ENCODE measurements at places on chromosomes 7 and 10. TPM values are rescaled to one million over a fixed set of nuclear protein-coding genes. Genes with fewer than 3 reads are reported as not detected.

IDI2 gene
- total RNA-seq, result not detected

- no peak for DNase-seq
These were observed 11.2 kb downstream of the LRIT2 start for GRCh38 chr10:84214046-84214572.

DNA sequence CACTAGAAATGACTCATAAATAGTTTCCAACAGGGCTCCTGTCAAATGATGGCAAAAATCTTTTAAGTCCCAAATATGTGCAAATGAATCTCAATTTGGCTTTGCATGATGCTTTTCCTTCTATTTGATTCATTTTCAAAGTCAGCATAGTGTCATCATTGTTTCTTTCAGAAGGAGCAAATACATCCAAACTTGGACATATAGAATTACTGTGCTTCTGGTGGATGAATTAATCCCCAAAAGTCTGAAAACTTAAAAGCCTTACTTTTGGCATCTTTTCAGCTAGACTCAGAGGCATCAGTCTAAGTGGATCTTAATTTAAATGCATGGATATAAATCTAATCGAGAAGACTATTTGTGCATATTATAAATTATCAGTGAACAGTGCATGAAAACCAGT lies 578.1 kb upstream of the FZD8 start:
- DNase-seq, result no peak

GRCh38 chr7:102096706-102097427 lies 189.8 kb upstream of the SH2B2 start:
- peak; percentile 18 for DNase-seq

SORCS1 gene
- total RNA-seq, result not detected

GRCh38 chr10:78749898-78750297 lies 318.9 kb upstream of the ZMIZ1 start:
- no peak for DNase-seq

GDF2 gene
- total RNA-seq, result not detected

DNA sequence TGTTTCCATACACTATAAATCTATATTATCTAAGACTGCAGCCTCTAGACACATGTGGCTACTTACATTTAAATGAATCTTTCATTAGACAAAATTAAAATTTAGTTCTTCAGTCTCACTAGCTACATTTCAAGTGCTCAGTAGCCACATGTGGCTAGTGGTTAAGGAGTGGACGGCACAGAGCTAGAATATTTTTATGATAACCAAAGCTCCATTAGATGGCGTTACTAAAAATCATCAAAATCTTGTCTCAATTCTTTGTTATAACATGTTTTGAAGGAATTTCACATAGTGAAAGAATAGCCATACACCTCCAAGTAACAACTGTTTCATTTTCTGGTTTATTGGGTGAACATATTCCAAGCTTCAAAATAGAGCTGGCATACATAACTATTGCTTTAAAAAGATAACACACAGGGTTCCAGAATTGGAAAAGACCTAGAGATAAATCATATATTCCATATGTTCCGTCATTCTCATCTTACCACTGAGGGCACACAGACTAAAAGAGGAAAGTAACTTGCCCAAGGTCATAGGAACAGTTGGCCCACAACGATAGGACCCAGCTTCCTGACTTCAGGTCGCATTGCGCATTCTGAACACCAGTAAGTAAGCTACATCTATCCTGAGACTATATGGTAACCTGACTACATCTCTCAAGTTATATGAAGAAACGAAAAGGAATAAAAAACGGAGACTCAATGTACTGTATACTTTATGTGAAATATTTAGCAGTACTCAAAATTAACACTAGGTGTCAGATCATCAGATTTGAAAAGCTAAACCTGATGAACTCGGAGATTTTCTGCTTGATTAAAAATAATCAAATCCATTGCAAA lies 66.6 kb downstream of the CAV1 start:
- DNase-seq, result no peak

- DNase-seq, result peak; percentile 23
These were observed 97.4 kb downstream of the C10orf105 start for GRCh38 chr10:71622154-71622526.
